Right cardiac atrium (tissue), 5 donors: ENCODE measurements at places on chromosomes 4 and X. TPM values are rescaled to one million over a fixed set of nuclear protein-coding genes. Genes with fewer than 3 reads are reported as not detected.

GPRIN3 gene
- polyA plus RNA-seq = 2.1 TPM

CTAG1A gene
- not detected for polyA plus RNA-seq

FHL1 gene
- 442 TPM for polyA plus RNA-seq

MAGEC3 gene
- polyA plus RNA-seq = not detected

PAGE2 gene
- polyA plus RNA-seq = not detected

MAOA gene
- polyA plus RNA-seq = 48.6 TPM

XKRX gene
- not detected for polyA plus RNA-seq

PRKG2 gene
- 6.0 TPM for polyA plus RNA-seq
